Stimulated activated CD4-positive, alpha-beta T cell treated with anti-CD3 and anti-CD28 coated beads, Interleukin-15, amount 100 ng/mL, for 1 hour (primary cell): ENCODE measurements at places on chromosomes 5 and 9.

- no peak for DNase-seq
Measured at GRCh38 chr5:168658394-168658793, 79.2 kb upstream of the PANK3 start.

- DNase-seq: no peak
Measured at GRCh38 chr9:93052791-93053540, 5.5 kb upstream of the SUSD3 start.

- DNase-seq: no peak
Measured at GRCh38 chr5:31855134-31856040, 216.5 kb downstream of the PDZD2 start.

- no peak for DNase-seq
Measured at GRCh38 chr5:112742424-112742823, 4.7 kb downstream of the APC start.

DNA sequence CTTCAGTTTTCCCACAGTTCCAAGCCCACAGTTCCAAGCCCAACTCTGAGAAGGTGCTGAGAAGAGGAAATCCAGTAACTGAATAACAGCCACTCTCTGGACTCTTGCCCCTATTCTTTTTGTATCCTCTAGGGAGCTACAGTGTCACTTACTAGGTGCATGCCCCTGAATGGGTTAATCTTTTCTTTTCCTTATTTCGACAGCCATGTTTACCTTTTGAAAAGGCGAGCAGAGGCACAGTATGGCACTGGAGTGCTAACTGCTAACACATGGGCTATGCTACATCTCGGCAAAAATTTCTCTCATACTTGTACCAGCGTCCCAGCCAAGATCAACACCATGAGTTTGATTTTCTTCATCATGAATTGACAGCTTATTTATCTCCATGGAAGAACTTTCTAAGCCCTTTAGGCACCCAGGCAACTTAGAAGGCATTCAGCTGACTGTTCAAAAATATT lies 222.6 kb downstream of the EBF1 start:
- DNase-seq: no peak

DNA sequence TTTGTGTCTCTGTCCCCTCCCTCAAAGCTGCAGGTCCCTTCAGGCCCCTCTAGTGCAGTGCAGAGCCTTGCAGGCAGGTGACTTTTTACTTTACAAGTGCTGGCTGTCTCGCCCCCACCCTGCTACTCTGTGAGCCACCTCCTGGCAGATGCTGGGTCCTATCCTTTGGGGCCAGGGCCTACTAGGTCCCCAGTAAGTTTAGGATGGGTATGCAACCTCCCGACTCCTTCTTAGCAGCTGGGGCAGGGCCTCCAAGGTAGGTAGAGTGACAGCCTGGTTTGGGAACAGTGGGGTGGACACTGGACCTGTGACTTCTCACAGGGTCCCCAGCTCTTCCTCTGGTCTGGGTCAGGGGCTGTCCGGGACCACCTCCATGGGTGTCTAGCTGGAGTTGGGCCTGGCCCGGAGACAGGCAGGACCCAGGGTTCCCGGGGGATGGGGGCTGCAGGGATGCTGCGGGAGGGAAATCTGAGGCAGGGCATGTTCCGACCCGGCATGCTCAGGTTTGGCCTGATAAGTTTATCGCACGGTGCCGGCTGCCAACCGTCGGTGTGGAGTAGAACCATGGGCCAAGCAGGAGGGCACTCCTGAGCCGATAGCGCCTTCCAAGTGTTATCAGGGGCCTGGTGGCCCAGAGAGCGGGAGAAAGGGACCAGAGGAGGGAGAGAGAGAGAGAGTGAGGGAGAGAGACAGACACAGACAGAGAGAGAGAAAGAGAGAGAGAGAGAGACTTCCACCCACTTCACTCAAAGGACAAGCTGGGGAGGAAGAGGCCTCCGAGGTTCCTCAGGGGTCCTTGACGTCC lies 20.5 kb downstream of the GFI1B start:
- no peak for DNase-seq

DNA sequence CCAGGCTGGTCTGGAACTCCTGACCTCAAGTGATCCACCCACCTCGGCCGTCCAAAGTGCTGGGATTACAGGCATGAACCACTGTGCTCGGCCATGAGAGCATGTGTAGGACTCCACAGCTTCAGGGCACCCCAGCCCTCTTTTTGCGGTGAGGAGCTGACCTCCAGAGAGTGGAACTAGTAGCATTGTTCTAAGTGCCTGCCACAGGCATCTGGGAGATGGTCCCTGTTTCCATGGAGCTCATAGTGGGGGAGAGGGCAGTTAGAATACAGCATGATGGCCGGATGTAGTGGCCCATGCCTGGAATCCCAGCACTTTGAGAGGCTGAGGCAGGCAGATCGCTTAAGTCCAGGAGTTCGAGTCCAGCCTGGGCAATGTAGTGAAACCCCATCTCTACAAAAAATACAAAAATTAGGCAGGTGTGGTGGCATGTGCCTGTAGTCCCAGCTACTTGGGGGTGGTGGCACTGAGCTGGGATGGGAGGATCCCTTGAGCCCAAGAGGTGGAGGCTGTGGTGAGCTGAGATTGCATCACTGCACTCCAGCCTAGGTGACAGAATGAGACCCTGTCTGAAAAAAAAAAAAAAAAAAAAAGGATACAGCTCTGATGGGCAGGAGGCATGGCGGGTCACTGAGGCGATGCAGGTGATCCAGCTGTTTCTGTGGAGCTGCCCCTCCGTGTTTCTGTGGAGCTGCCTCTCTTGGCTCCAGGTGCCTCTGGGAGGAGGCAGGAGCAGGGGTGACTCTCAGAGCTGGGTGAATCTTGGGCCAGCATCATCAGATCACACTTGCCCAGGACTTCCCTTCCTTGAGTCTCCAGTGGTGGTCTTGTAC lies 4.2 kb downstream of the ASS1 start:
- DNase-seq: no peak

DNA sequence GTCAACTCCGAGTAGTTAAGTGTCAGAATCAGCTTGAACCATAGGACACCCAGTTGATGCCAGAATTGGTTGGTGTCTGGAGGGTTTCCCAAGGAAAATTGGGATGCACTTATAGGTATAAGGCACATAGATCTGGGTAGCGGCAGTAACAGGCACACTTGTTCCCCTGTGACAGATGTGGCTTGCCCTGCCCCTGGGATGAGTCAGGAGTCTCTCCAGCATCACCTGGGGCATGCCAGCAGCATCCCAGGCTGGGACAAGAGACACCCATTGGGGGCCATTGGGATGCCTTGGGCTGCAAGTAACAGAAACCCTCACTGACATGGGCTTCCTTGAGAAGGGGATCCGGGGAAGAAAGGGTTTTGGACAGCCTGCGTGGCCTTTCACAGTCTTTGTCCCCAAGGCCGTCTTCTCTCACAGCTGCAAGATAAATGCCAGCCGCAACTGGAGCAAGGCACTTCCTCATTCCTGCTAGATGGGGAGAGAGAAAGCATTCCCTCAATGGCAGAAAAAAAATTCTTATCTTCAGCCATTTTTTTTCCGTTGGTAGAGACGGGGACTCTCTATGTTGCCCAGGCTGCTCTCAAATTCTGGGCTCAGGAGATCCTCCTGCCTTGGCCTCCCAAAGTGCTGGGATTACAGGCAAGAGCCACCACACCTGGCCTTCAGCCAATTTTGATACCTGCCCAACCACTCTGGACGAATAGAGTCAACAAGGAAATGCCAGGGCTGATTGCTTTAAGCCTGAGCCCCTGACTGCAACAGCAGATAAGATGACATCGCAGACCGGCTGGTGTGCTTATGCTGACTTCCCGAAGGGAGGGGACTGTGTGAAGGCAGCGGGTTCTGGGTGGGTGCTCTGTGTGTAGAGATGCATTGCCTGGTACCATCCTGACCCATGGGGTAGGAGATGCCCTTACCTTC lies 13.3 kb upstream of the RNF130 start:
- no peak for DNase-seq

- DNase-seq: peak; percentile 10
Measured at GRCh38 chr5:68315679-68316271, 100.2 kb downstream of the PIK3R1 start.
